ENCODE measurements at places on chromosomes 2 and 18. TPM values are rescaled to one million over a fixed set of nuclear protein-coding genes. Genes with fewer than 3 reads are reported as not detected.

TTN gene
- 0.18 TPM for polyA plus RNA-seq

RAB11FIP5 gene
- polyA plus RNA-seq, result 19.2 TPM

BUB1 gene
- 1.4 TPM for polyA plus RNA-seq

BMP10 gene
- polyA plus RNA-seq, result not detected

TUBA3D gene
- polyA plus RNA-seq, result 0.24 TPM

CCBE1 gene
- polyA plus RNA-seq, result 24.7 TPM

PRKAG3 gene
- not detected for polyA plus RNA-seq

ZBTB7C gene
- 2.8 TPM for polyA plus RNA-seq

SCYGR4 gene
- not detected for polyA plus RNA-seq
